Activated naive CD8-positive, alpha-beta T cell treated with anti-CD3 and anti-CD28 coated beads for 36 hours (primary cell): ENCODE measurements at places on chromosomes 3 and 15. TPM values are rescaled to one million over a fixed set of nuclear protein-coding genes. Genes with fewer than 3 reads are reported as not detected.

DNA sequence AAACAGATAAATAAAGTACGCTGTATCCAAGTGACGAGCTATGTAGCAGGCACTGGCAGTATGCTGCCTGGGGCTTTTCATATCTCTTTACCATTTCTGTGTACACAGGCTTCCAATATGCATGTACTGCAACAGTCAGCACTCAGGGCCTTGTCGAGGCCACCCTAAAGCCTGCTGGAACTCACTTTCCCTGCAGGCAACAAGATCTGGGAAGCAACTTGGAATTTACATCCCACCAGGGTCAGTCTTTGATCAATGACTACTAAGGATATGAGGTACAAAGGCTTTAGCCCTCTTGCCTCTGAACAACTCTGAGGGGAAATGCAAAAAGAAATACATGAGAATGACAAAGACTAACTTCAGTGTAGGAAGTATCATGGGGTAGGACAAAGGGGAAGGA, 101.8 kb upstream of the ARL6 start:
- DNase-seq: no peak
- no peaks in the 10 kb centered on the region for H3K4me1 ChIP-seq
- H3K4me3 ChIP-seq: no peak overlapping the region
- H3K36me3 ChIP-seq: no peaks in the 10 kb centered on the region
- no peak overlapping the region for H3K27ac ChIP-seq

DNA sequence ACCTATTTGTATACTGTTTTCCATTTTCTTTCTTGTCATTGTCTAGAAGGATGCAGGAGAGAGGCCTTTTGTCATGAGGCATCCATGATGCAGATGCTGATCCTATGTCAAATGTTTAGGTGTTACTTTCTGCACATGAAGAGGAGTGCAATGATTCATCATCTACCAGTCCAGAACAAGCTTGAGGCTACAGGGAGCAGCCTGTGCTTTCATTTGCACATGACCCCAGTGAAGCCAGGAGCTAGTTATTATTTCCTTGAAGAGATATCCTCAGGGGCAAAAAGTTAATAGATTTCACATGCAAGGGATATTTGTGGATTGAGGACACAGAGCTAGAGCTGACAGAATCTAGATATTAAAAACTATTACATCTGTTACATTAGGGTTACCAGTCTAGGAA, 204.4 kb upstream of the TGFBR2 start:
- no peaks in the 10 kb centered on the region for H3K27me3 ChIP-seq
- no peak overlapping the region for H3K27ac ChIP-seq
- H3K4me1 ChIP-seq: peaks cover 17% of the 10 kb centered on the region
- no peaks in the 10 kb centered on the region for H3K36me3 ChIP-seq
- DNase-seq: no peak
- no peak overlapping the region for H3K4me3 ChIP-seq

The SPRED1 gene
- 3.2 TPM for total RNA-seq

The LRRC34 gene
- total RNA-seq: 4.4 TPM
